T-cell (primary cell): ENCODE measurements at places on chromosomes 4 and X.

GRCh38 chr4:2353222-2354107 is 65.0 kb downstream of the ZFYVE28 start:
- no peak for DNase-seq

GRCh38 chr4:123621072-123621705 is 224.6 kb downstream of the SPRY1 start:
- DNase-seq = no peak

- DNase-seq = no peak
Observed at GRCh38 chr4:41656572-41657520, 91.7 kb downstream of the PHOX2B start.

- no peak for DNase-seq
Observed at GRCh38 chr4:109946120-109946519, 33.4 kb downstream of the EGF start.

GRCh38 chr4:79334783-79335182 is 8.9 kb upstream of the NAA11 start:
- no peak for DNase-seq

DNA sequence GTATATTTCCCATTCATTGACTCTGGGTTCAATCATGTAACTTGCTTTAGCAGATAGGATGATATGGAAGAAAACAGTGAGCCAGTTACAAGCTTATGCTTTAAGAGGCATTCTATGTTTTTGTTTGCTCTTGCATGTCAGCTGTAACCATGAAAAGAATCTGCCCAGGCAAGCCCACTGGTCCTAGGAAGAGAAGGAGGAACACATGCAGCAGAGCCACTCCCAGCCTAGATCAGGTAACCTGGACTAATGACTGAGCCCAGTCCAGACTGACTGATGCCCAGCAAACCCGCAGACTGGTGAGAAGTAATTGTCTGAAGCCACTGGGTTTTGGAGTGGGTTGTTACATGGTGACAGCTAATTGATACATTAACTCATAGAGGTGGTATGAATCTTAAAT is 167.9 kb downstream of the COL4A6 start:
- no peak for DNase-seq

DNA sequence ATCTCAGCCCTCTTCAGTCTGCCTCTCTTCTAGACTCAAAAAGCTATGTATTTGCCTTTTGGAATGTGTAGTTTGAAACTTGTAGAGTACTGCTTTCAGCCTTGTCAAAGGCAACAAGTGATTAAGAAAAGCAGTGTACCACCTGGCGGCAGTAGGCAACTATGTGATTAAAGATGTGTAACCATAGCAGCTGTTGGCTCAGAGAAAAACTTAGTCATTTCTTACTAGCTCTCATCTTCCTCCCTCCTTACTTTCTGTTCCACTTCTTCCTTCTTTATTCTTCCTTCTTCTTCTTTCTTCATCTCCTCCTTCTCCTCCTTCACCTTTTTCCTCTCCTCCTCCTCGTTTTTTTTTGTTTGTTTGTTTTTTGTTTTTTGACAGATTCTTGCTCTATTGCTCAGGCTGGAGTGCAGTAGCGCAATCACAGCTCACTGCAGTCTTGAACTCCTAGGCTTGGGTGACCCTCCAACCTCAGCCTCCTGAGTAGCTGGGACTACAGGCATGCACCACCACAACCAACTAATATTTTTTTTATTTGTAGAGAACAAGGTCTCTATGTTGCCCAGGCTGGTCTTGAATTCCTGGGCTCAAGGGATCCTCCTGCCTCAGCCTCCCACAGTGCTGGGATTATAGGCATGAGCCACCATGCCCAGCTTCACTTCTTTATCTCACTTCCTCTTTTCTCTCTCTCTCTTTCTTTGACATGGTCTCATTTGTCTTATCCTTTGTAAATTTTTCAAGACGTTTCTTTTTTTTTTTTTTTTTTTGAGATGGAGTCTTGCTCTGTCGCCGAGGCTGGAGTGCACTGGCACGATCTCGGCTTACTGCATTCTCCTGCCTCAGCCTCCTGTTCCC is 32.6 kb downstream of the ABHD18 start:
- DNase-seq = no peak

GRCh38 chr4:100742045-100742444 is 224.2 kb upstream of the EMCN start:
- no peak for DNase-seq

DNA sequence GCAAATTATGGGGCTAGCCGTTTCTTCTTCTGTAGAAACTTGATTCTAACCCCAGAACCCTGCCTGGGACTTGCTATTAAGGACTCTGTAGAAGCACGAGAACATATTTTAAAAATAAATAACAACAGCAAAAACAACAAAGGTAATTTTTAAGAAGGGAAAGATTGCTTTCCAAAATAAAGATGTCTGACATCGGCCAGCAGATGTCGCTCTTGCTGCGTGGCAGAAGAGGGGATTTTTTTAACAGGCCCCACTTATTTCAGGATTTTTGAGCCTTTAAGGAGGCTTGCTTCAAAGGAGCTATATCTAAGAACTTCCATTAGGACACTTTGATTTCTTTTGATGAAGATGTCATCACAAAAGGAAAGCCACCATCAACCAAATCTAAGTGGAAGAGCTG is 62.8 kb upstream of the EGFL6 start:
- no peak for DNase-seq

- DNase-seq = peak; percentile 16
Observed at GRCh38 chr4:118850488-118851173, 14.7 kb upstream of the SEC24D start.

DNA sequence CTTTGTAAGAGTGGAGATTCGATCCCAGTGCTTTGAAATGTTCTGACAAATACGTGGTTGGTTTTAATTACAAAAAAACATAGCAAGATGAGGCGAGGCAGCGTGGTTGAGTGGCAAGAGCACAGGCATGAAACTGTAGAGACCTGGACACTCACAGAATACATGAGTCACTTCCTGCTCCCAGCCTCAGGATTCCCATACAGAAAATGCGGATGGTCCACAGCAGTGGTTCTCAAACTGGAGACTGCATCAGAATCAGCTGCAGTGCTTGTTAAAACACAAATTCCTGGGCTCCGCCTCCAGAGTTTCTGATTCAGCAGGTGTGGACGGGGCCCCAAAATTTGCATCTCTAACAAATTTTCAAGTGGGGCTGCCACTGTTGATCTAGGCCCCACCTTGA is 10.1 kb downstream of the OTOP1 start:
- DNase-seq = no peak

GRCh38 chr4:183299464-183299863 is 20.6 kb downstream of the CLDN22 start:
- no peak for DNase-seq

DNA sequence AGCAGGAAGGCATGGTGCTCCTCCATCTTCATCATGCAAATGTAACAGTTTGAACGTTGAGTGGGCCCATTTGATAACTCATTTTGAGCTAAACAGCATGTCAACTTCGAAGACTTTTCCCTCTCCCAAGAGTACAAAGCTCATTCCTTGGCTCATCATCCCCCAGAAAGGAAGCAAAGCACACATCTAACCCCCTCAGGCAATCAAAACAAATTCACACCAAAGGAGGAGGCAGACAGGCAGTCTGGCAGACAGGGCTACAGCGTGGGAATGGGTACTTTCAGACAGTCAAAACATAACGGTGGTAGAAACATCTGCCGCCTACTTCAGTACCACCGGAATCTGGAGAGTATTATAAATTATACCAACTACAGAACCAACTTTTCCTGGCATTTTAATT is 81.7 kb downstream of the PCDH19 start:
- DNase-seq = no peak

GRCh38 chrX:17433965-17434364 is 59.0 kb downstream of the NHS start:
- no peak for DNase-seq

DNA sequence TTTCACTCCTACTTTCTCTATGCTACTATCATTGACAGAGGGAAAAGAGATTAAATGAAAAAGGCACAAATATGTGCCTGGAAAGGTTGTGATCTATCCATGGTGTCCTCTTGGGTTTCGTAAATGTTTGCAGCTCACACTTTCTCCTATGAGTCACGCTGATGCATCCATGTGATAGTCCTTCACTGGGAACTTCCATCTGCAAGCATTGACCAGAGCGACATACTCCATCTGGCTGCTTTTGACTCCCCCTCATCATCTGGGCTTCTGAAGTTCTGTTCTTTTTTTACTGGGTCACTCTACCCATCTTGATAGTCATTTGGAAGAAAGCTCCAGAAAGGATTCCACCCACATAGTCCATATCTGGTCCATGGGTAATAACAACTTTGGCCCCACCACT is 84.7 kb upstream of the NDST3 start:
- DNase-seq = no peak

DNA sequence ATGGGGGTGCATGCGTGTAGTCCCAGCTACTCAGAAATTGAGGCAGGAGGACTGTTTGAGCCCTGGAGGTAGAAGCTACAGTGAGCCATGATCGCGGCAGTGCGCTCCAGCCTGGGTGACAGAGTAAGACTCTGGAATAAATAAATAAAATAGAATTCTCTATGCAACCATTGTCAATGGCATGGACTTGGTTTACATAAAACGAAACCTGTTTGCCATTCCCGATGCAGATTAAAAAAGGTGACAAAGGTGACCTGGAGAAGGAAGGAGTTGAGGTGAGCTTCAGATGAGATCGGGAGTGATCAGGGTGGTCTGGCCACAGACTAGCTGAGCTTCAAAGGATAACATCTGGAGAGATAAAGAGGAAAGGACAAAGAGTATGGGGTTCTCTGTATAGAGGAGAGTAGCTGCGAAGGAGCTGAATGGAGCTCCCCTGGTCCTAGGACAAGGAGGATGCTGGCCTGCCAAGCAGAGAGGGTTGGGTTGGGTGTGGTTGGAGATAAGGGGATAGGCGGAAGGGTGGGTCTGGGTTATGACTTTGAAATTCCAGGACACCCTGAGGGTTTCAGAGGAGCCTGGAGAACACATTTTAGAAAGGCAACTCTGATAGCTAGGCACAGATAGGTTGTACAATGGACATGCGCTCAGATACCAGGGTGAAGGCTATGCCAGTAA is 98.6 kb downstream of the RBM47 start:
- no peak for DNase-seq

DNA sequence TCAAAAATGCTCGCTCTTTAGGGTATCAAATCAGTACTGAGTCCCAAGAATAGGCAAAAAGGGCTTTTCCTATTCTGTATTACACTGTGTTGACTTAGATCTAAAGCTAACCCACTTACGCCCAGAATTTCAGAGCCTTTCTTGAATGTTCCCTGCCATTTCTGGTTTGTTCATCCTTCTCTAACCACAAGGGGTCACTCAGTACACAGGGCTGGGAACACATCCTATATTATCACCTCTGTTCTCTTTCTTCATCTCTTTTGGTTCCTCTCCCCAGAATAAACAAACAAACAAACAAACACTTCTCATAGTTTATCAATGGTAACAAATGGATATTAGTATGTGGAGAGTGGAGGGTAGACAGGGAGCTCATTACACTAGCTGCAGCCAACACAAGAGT is 25.5 kb upstream of the MORC4 start:
- no peak for DNase-seq

- no peak for DNase-seq
Observed at GRCh38 chr4:9704551-9705332, 76.7 kb upstream of the DRD5 start.

- DNase-seq = no peak
Observed at GRCh38 chrX:39729981-39730661, 367.6 kb downstream of the BCOR start.

GRCh38 chr4:113884655-113885054 is 94.8 kb downstream of the ARSJ start:
- DNase-seq = no peak

DNA sequence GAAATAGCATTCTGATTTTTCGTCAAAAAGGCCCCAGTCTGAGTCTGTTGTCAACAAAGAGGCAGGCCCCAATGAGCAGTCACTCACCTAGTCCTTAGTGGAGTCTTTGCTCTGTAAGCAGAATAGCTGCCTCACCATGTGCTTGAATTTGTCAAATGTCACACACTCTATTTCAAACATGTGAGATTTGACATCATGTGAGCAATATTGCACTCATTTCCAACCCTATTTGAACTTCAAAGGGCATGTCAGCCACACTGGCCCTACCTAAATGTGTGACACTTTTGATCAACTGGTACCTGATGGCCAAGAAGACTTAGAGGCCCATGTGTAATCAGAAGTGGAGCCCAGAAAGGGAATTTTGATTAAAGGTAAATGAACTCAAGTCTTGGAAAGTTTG is 59.4 kb upstream of the PLAC1 start:
- DNase-seq = no peak

DNA sequence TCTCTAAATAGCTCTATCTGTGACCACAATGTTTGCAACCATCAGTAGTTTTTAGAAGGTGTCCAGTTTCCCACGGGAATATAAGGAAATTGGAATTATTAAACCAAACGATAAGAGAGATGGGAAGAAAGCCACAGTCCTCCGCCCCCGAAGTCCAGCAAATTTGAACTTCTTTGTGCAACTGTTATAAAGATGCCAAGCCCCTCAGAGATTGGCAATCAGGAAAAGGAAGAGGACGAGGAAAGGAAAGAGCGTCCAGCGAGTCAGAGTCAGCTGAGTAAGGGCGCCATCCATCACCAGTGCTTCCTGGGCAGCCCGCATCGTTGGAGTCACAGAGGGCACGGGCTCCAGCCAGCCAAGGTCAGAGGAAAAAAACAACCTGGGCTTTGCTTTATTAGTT is 35.7 kb downstream of the LDB2 start:
- DNase-seq = no peak

DNA sequence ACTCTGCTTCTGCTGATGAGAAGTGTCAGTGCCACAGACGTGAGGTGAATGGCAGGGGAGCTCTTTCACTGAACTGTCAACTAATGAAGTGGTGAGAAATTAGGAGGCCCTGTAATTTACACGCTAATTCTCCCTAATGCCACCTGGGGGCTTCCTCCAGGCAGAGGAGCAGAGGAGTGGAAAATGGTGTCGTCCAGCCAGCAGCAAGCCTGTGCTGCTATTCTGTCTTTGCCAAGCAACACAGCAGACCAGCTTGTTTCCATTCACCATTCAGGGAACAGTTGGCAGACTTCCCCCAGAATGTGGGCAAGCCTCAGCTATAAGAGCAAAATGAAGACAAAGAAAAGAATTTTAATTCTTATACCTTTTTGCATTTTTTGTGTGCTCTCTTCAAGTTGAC is 245.2 kb upstream of the TET2 start:
- DNase-seq = no peak

GRCh38 chr4:171342646-171343045 is 470.6 kb upstream of the GALNTL6 start:
- DNase-seq = no peak

GRCh38 chr4:34187056-34187455 is 2057.3 kb downstream of the ARAP2 start:
- DNase-seq = no peak

DNA sequence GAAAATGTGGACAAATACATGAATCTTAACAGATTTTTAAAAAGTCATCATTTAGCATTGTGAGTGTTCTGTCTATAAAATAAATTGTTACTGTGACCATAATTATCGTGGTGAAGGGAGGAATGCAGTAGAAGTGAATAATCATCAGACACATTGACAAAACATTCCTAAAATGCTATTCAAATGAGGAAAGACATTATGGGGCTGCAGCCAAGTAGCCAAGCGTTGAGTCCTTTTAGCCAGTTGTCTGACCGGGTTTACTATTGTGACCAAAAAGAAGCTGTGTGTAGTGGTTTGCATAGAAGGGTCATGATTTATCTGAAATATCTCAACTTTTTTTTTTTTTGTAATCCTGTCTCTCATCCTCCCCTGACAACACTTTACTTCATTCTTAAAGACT is 19.5 kb downstream of the WWC2 start:
- no peak for DNase-seq
